ENCODE measurements at places on chromosomes 2 and 18.

- DNase-seq: no peak
Observed at GRCh38 chr2:1569879-1570450, 156.7 kb downstream of the TPO start.

DNA sequence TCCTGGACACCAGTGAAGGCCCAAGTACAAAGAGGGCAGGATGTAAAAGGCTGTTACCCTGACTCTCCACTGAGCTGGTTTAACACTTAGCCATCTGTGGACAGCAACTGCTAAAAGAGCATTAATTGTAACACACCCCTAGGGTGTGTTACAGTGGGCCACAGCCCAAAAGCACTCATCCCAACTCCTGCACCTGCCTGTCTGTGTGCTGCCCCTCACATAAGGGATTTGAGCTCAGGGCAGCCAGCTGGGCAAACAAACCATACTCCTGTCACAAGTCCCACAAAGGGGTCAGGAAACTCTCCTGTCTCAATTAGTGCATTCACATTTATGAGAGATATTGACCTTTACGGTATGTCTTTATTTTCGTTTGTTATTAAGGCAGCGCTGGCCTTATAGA lies 833.1 kb upstream of the NXPH2 start:
- DNase-seq: no peak

GRCh38 chr18:8435376-8435775 lies 173.9 kb upstream of the RAB12 start:
- no peak for DNase-seq

GRCh38 chr2:128178650-128179460 lies 87.9 kb downstream of the UGGT1 start:
- no peak for DNase-seq

- DNase-seq: no peak
Observed at GRCh38 chr2:240526521-240526920, 31.3 kb downstream of the ANKMY1 start.

DNA sequence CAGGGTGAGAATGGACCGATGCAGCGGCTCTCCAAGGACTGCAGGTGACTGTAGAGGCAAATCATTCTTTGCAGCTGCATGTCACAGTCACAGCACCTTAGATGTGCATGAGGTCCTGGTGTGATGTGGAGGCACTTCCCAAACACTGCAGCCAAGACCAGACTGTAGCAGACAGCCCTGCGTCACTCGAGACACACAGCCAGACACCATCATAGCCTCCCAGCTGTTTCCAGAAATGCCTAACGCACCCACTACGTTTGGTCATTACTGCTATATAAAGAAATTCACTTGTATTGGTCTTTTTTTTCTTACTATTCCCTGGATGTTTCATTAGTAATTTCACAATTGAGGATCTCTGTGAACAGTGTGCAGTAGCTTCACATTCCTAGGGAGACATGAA lies 60.9 kb downstream of the SH3YL1 start:
- DNase-seq: no peak

DNA sequence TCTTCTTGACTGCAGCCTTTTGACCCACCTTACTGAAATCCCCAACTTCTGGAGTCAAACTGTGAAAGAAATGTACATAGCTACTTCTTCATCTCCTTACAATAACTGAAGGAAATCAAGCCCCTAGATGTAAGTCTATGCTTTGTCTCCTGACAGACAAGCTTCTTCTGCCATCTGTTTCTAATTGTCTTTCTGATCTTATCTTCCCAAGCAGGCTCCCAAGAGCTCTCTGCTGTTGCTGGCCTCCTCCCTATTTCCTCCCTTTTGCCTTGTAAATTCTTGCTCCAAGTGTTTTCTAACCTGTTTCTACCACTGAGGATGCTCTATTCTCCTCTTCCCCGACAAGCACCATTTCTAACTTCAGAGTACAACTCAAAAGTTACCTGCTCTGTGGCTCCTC lies 77.4 kb upstream of the OSR1 start:
- no peak for DNase-seq

- DNase-seq: no peak
Observed at GRCh38 chr18:69484699-69485396, 84.2 kb downstream of the DOK6 start.

DNA sequence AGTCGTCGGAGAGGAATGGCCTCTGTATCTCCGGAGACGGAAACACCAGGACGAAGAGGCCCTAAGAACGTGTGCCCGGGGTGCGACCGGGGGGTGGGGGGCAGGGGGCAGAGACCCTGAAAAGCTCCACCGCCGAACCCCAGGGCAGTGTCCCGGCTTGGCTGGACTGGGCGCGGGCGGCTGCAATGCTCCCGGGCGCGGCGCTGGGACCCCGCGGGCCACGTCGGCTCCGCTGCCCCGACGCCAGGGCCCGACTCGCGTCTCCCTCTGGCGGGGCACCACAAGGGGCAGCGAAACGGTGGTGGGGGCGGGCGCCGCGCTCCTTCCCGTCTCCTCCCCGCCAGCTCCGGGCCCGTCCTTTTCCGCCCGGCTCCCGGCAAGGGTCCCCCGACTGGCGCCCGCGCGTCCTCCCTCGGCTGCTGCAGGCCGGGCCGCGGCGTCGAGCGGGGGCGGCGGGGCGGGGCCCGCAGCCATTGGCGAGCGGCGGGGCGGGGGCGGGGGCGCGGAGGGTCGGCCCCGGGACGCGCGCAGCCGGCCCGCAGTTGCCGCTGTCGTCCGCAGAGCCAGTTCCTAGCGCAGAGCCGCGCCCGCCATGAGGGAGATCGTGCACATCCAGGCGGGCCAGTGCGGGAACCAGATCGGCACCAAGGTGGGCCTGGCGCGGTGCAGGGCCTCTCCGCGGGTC lies at the start of gene TUBB6:
Gene TUBB6 (plus strand): TSS at position 541 of the 685 bp plus-strand sequence. CDS start 52 bp downstream, at position 593.
- DNase-seq: no peak

DNA sequence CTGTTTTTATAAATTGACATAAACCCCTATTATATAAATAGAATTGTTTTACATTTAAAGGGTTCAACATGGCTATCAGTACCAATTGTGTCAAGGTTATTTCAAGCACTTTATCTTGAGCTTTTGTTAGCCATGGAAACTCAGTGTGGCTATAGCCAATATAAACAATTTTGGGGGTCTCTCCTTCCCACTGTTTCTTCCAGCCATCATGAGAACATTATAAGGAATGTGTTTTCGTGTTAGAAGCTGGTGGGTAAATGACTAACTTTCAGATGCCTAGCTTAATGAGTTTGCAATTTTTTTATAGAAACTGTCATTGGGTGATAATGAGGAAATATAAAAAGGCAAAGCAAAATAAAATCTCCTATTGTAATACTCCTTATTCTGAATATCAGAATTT lies 153.5 kb upstream of the FOSL2 start:
- no peak for DNase-seq

- DNase-seq: no peak
Observed at GRCh38 chr2:138034536-138034935, 70.3 kb downstream of the HNMT start.

GRCh38 chr2:144331674-144332355 lies 188.1 kb downstream of the ZEB2 start:
- peak; percentile 61 for DNase-seq

GRCh38 chr18:32286749-32287148 lies 96.9 kb downstream of the MEP1B start:
- no peak for DNase-seq

DNA sequence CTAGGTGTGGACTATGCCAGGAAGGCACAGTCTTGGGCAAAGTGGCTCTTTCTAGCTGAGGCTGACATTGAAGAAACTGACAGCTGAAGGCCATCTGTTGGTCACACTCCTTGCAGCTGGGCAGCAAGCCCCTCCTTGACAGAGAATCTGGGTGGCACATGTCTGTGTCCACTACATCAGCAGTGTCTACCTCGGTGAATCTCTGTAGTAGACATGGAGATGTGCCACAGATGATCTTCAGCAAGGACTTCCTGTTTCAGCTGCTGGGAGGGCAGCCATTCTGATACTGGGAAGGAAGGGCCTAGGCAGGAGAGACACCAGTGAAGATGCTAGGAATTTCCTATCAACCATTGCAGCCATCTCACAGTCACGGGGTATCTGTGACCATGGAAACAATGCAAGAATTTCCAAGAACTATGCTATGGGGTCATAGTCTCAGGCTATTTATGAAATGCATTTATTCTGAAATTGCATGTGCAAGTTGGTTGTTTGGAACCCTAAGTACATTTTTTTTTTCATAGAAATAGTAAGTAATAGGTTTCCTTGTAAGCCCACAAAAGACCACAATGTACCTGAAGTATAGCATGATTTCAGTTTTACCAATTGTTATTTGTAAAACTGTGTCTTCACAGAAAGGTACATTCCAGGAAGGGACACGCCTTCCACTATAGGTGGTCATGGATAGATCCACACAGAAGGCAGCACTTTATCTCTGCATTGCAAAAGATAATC lies 63.8 kb upstream of the DARS1 start:
- DNase-seq: no peak

- DNase-seq: no peak
Observed at GRCh38 chr18:74389991-74390390, 67.1 kb downstream of the DIPK1C start.

- peak; percentile 72 for DNase-seq
Observed at GRCh38 chr18:12702221-12703095, at the start of the genes CEP76 and PSMG2. Gene CEP76, minus strand, starts transcription at chr18:12702723. Its CDS starts 175 bp downstream, at chr18:12702548. Gene PSMG2, plus strand, starts transcription at chr18:12703042. Its CDS starts 66 bp downstream, at chr18:12703108.

- DNase-seq: no peak
Observed at GRCh38 chr2:155382776-155383175, 684.3 kb downstream of the KCNJ3 start.

DNA sequence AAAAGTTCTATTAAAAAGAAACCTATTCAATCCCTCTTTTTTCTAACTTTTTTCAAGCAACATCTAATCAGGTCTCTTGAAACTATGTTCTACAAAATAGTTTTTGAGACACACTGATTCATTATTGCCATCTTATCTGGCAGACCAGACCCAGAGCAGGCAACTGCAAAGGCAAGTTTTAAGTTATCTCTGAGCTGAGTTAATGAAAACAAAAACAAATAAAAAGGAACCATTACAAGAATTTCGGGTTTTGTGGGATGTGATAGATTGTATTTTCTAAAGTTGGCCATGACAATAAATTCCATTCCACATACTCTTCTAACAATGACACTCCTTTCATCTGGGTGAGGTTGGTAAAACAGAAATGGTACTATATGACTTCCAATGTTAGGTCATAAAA lies 15.2 kb upstream of the TWSG1 start:
- DNase-seq: no peak

- no peak for DNase-seq
Observed at GRCh38 chr2:150280231-150280630, 207.2 kb downstream of the RND3 start.

GRCh38 chr2:43491065-43491639 lies 104.7 kb downstream of the THADA start:
- DNase-seq: no peak

GRCh38 chr2:191650896-191651773 lies 26.8 kb upstream of the NABP1 start:
- no peak for DNase-seq

GRCh38 chr18:7064346-7064745 lies 53.3 kb downstream of the LAMA1 start:
- no peak for DNase-seq

- DNase-seq: no peak
Observed at GRCh38 chr2:28435241-28435640, 42.6 kb downstream of the FOSL2 start.

DNA sequence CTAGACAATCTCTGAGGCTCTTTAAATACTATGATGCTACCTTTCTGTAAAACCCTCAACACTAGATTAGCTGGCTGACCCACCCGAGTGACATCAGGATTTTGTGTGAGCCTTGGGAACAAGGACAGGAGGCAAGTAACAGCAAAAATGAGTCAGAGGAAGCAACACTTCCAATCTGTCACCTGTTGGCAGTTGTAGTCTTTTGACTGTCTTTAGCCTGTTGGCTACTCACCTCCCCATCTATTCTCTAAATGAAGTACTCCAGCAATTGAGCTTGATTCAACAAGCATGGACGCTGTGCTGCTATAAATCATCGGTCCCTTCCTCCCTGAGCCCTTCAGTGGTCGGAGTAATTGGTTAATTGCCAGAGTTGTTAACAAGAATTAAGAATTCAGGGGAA lies 898.7 kb downstream of the BCL11A start:
- DNase-seq: no peak

- no peak for DNase-seq
Observed at GRCh38 chr2:75788154-75788553, 77.4 kb upstream of the GCFC2 start.

DNA sequence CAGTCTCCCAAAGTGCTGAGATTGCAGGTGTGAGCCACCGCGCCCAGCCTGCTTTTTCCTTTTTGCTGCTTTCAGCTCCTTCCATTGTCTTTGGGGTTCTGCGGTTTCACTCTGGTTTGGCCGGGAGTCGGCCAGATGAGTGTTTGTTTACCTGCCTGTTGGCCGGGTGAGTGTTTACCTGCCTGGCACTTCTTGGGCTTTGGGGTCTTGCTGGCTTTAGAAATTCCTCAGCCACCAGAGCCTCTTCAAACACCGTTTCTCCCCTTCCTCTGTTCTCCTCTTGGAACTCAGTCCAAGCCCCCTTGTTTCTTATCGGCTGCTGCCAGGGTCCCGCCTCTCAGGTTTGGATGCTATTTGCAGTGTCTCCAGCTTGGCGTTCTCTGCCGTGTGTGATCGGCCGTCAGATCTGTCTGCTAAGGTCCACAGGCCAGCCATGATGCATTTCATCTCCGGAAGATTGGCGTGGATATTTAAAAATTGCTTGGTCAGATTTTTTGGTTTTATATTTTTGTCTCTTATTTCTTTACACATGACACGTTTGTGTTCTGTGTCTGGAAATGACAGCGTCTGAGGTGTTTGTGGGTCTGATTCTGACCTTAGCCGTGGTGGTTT lies 14.2 kb upstream of the GAL3ST2 start:
- peak; percentile 90 for DNase-seq

- no peak for DNase-seq
Observed at GRCh38 chr2:232699110-232699509, 2.0 kb downstream of the GIGYF2 start.

- DNase-seq: no peak
Observed at GRCh38 chr18:7370802-7371201, 139.9 kb downstream of the LRRC30 start.

- DNase-seq: no peak
Observed at GRCh38 chr2:49154891-49155290, 576 bp upstream of the FSHR start.

- DNase-seq: peak; percentile 89
Observed at GRCh38 chr2:178327516-178327915, 123.5 kb downstream of the PRKRA start.

DNA sequence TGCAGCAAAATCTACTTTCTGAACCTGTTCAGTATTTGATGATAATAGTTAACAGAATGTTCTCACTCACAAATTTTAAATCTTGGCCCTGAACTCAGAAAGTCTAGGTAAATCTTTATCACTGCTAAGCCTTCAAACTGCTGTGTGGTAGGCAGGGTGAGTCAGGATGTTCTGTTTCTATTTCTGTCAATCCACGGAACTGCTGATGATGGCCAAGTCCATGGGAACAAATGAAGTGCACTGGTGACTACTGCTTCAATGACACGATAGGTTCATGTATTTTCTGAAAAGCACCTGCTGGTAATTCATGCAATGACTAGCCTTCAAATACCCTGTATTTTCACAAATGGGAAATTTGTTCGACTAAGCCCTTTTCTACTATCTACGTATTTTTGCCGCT lies 14.2 kb downstream of the NIFK start:
- DNase-seq: no peak

- DNase-seq: no peak
Observed at GRCh38 chr2:32424739-32425138, 67.9 kb downstream of the BIRC6 start.
